ENCODE measurements at places on chromosomes 1 and 21.

GRCh38 chr1:109466452-109467300 is at the start of gene SYPL2:
Gene SYPL2, plus strand, starts transcription at chr1:109466546. Its CDS starts 298 bp downstream, at chr1:109466844.
- peak; percentile 41 for DNase-seq

DNA sequence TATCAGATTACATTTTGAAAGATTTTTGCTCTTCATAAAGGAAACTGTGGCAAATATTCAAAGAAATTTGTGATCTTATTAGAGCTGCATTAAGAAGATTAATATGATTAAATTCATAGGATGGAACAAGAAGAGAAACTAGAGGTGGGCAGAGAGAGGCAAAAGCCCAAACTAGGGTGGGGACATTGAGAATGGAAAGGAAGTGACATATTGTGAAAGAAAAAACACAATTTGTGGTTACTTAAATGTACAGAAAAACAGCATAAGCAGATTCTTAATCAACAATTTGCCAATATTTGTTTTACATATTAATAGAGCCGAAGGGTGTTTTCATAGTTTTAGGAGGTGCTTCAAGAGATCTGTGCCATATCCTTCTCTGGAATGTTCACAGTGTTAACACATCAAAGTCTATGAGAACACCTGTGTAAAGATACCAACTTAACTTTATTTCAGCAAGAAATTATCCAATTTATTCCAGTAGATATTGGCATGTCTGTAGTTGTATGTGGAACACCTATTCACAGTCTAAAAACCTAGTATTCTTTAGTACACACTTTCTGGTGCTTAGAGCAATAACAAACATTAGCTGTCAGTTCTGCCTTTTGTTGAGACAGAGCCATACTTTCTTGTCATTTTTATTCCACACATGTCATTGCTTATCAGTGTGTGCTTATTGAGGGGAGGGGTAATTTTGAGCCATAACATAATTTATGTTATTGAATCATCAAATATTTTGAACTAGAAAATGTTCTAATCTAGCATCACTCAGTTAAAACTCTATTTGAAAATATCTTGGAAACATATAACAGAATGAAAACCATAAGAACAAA is 401.5 kb downstream of the PTPRC start:
- DNase-seq: no peak

DNA sequence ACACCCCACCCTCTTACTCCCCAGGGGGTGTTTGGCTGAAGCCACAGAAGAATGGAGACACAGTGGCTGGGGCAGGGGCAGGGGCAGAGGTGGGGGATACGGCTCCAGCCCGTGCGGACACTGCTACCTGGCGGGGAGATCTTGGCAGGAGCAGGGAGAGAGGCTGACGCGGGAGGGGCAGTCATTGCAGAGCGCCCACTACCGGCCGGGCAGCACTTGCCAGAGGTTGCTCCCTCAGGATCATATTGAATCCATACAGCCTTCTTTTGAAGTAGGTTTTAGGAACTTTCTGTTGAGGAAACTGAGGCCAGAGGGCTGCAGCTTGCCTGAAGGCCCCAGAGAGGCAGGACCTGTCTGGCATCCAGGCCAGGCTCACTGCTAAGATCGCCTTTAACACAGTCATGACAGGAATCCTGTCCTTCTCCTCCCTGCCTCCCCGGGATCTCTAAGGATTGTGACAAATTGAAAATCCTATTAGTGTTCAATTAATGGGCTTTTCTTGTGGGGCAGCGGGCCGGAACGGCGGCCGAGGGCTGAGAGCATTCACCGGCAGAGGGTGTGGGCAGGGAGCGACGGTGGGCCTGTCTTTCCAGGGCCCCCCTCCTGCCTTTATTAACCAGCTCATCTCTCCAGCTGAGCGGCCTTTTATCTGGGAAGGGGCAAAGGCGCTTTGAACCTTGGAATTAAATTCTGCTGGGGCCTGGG is 65.5 kb upstream of the WNT4 start:
- DNase-seq: peak; percentile 22

DNA sequence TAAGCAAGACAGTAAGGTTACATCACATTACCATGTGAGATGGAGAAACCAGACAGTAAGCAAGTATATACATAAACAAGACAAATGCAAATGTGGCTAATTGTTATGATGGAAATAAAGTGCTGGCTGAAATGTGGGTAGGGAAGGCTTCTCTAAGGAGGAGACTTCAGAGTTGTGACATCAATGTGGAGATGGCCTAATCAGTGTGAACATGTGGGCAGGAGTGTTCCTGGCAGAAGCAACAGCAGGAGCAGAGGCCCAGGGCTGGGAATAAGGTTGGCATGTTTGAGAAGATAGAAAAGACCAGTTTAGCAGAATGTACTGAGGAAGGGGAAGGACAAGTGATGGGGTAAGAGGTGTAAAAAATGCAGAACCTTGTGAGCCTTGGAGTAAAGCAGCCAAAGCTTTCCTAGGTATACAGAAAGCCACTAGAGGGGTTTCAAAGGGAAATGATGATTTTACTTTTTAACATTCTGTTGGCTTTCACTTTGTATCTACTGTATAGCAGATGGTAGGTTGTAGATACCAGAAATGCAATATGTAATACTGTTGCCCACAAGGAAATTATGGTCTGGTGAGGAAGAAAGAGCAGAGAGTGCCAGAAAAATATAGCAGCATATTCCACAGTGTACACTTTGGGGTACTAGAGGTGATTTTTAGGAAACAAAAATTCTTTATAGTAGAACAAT is 197.4 kb downstream of the FGGY start:
- DNase-seq: no peak

- DNase-seq: no peak
These were observed 69.6 kb downstream of the DHRS3 start for GRCh38 chr1:12548279-12548972.

DNA sequence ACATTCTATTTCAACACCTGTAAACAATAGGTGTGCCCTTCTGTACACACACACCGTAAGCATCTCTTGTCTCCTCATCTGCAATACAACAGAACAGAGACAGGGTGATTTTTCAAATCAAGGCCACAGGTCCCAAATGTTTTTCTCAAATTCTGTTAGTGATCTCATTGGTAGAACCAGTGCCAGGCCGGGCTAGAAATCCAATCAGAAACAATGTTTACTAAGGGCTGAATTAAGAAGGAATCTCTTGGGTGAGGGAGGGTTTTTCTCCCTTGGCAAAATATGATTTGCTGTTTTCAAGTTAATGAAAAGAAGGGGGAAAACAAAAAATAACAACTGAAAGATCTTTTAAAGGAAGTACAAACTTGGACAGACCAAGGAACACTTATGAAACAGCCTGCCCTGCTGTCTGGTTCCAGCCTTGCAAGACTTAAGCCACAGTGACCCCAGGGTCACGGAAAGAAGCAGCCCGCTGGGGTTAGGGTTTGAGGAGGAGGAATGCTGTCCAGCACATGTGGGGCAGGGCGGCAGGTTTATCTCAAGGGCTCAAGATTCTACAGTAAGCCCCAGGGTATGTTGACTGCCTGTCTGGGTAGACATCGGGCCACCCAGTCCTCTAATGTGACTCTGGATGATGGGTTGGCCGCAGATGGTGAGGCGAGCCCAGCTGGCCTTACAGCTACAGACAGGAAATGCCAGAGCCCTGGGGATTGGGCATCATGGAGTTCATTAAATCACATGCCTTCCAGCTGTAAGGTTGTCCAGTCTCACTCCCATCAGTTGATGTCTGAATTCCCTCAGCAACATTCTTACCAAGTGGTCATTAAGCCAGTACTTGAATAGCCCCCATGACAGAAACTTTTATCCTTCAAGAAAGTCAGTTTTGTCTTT is 73.3 kb upstream of the SLC44A3 start:
- DNase-seq: no peak

DNA sequence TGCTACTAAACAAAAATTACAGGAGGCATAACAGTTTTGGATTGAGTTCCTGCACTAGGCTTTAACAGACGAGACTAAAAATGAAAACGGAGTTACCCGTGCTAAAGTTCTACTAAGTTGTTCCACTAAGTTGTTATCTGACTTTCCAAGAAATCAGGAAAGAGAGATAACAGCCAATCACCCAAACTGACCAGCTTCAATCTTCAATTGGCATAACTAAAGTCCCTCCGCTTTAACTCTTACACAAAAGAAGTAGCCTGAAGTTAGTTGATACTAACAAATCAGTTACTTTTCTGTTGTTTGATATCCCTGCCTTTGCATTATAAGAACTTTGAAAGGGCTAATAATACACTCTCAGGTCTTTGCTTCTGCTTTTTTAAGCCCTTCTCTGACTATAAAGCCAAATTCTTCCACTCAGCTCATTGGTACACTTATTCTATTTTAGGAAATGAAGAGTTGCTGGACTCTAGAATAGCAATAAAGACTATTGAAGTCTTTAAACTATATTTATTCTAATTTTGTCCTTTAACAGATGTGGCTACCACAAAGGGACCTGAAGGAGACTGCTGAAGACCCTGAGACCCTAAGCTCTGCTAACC is 61.3 kb downstream of the TESK2 start:
- DNase-seq: no peak

DNA sequence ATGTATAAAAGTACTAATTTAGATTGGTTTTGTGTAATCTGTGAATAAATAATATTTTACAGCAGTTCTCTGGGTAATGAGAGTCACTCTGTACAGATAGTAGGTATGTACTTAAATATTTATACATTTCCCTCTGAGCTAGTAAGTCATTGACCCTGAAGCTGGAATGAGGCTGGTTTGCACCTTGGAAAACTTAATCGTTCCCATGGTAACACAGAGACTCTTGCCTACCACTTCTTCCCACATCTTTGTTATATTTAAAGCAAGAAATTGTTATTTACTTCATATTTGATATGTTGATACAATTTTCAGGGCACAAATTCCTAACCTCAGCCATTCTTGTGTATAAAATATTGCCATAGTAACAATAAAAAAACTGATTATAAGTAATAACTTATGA is 13.3 kb upstream of the DR1 start:
- DNase-seq: no peak

GRCh38 chr1:223466151-223466550 is 72.9 kb downstream of the CCDC185 start:
- no peak for DNase-seq

DNA sequence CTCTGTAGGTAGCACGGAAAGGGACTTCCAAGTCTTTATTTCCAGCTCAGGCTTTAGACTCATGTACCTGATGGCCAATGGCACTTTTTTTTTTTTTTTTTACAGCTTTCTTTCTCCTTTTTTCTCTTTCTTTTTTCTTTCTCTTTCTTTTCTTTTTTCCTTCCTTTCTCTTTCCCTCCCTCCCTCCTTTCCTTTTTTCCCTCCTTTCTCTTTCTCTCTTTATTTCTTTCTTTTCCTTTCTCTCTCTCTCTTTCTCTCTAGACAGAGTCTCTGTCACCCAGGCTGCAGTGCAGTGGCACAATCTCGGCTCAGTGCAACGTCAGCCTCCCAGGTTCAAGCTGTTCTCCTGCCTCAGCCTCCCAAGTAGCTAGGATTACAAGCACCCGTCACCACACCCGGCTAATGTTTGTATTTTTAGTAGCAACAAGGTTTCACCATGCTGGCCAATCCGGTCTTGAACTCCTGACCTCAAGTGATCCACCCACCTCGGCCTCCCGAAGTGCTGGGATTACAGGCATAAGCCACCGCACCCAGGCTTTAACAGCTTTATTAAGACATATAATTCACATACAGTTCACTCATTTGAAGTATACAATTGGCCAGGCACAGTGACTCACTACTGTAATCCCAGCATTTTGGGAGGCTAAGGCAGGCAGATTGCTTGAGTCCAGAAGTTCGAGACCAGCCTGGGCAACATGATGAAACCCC is 5.1 kb upstream of the DCAF8 start:
- DNase-seq: no peak

DNA sequence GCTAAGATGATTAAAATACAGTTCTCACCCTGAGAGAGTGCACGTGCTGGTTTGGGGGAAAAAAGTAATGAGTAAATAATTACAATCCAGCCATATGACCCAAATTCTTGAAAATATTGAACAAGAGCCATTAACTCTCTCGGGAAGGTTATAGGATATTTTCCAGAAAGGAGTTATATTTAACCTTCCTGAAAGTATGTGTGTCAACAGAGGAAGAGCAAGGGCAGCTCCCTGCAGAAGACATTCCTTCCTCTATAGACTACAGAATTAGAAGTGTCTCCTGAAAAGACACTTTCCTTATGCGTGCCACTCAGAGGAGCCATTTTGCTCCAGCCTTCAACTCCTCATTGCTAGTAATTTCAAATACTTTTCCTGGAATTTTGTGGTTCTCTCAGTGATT is 648.7 kb downstream of the USP25 start:
- no peak for DNase-seq

GRCh38 chr1:89590341-89591080 is 42.4 kb upstream of the LRRC8C start:
- DNase-seq: no peak

DNA sequence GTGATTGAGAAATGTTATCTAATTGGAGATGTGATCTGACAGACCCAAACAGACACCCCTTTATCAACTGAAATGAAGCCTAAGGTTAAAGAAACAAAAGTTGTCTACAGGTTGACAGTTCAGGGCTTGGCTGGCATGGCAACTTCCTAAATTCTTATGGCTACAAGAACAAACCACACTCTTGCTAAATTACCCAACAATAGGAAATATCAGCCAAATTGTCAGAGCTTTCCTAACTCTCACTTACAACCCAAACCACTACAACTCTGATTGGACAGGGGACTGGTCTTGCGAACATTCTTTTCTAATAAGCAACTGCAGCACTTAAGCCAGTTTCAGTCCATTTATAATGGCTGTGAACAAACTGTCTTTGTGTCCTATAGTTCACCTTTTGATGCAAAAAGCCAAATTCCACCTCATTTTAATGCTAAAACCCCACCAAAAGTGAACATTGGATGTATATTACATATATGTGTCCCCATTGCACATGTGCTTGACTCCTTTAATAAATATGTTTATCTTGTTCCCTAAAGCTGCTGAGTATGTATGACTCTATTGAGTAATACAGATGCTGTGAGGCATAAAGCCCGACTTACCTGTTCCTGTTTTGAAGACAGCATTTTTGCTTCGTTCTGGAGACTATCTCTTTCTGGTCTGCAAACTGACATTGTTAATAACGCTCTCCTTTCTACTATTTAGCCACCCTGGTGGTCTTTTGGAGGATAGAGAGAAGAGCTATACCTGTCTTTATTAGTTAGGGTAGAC is 101.3 kb upstream of the HMCN1 start:
- DNase-seq: no peak

GRCh38 chr1:44302541-44302940 is 52.5 kb downstream of the ERI3 start:
- DNase-seq: no peak

GRCh38 chr1:198141668-198142351 is 15.0 kb upstream of the NEK7 start:
- DNase-seq: no peak

DNA sequence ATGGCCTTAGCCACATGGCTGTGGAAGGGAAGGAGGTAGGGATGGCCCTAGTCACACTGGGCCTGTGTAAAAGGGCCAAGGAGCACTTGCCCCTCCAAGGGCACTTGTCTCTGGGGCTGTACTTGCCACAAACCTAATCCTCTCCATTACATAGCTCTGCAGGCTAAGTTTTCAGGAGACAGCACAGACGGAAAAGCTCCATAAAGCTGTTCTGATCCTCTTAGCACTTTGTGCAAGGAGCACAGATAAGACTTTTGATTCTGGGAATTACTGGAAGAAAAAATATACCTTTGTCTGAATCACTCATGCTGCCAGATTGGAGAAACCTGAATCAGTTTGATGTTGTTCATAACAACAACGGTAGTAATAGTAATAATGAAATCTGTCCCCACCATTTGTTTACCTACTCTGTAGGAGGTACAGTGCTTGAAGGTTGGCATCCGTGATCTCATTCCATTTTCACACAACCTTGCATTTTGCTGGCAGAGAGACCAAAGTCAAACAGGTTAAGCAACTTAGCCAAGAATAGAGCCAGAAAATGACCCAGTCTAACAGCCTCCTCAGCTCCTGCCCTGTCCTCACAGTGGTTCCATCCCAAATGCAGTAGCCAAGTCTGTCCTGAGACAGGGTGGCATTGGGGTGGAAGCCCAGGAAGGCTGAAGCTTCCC is 207.1 kb downstream of the ROR1 start:
- no peak for DNase-seq
